Left ventricle myocardium superior (tissue), 1 donor: ENCODE measurements at places on chromosomes 7 and 10. TPM values are rescaled to one million over a fixed set of nuclear protein-coding genes. Genes with fewer than 3 reads are reported as not detected.

LHFPL3 gene
- not detected for total RNA-seq

HSPA14 gene
- total RNA-seq, result 8.8 TPM

SCART1 gene
- total RNA-seq, result 0.45 TPM

VIPR2 gene
- 21.3 TPM for total RNA-seq

ACSM6 gene
- not detected for total RNA-seq

STEAP1 gene
- 1.5 TPM for total RNA-seq

ITIH5 gene
- 8.5 TPM for total RNA-seq

PLXNA4 gene
- 19.2 TPM for total RNA-seq

NUPR2 gene
- total RNA-seq, result not detected

GRCh38 chr7:156157409-156158012, 345.2 kb upstream of the SHH start:
- no peak for DNase-seq

DNA sequence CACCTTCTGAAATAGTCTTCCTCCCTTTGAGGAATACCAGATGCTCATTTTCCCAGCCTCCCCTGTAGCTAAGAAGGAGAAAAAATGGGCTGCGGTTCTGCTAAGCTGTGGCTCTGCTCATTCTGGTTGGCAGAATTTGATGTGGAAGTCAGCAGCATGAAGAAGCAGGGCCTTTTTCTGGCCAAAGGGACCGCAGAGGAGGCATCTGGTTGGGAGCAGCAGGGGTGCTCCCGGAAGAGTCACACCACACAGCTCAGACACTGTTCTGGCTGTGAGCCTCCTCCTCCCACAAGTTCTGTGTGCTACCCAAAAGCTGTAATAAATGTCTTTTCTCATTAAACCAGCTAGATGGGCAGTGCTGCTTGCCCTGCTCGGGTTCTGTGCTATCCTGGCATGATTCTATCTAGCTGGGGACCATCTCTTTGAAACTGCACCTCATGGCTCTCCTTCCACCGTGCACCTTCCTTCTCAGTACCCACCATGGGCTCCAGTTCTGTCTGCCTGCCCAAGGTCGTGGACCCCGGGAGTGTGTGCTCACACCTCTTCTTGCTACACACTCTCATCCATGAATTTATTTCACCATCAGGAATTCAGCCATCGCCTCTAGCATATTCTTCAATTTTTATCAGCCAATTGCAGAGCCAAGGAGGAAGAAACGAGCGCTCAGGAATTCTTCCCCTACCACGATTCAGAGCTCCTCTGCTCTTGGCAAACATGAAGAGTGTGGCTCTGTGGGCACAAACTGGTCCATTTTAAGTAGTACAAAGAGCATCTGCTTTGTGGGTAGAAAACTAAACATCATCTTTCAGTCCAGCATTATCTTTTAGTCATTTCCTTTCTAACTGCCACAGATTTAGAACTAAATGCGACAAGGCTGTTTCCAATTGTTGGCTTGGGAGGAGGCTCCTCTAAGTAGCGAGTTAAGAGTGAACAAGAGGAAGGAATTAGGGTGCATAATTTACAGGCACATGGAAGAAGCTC, 76.9 kb downstream of the FAM171A1 start:
- DNase-seq, result no peak

DNA sequence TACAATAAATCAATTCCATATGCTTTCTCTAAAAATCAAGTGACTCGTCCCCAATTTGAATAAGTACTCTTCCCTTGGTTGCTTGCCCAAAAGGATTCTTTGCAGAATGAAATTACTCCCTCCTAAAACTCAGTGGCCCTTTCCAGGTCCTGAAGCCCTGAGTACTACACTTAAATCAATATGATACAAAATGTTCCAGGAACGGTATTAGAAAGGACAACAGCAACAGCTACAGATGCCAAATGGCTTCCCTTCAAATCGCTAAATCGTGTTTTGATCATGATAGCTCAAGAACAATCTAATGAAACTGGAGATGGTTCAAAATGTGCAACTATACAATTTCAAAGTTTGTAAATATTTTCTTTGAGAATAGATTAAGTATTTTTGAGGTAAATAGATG, 59.4 kb downstream of the TPK1 start:
- DNase-seq, result no peak

DNA sequence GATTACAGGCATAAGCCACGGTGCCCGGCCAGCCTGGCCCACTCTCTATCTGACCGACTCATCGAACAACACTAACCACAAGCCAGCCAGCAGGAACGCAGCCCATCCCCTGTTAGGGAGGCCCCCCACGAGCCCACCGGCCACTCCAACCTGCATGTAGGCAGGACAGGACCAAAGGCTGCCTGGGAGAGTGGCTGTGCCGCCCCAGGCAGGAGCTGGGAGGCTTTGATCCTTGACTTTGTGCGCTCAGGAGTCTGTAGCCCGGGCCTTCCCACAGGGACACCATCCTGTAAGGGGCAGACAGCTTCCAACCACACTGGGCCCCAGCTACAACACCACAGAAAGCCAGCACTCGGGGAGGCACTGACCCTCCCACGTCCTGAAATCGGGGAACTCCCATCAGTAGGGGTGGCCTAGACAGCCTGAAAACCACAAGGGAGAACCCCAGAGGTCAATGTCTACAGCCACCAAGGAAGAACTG, 29.4 kb downstream of the GRID1 start:
- DNase-seq, result peak; percentile 10

DNA sequence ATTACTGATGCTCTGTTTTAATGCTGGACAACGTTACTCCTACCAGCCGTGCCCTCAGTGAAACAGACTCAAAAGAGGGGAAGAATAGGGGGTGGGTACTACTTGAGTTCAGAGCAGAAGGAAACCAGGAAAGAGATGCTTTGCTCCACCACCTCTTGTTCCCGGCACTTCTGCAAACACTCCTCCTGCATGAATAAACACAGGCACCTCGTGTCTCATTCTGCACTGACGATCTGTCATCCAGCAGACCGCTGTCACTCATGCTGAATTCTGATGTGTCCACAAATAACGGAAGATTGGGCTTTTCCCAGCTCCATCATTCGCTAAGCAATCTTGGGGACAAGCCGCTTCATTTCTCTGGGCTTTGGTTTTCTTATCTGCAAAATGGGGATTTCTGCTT, 26.7 kb downstream of the YWHAG start:
- DNase-seq, result no peak

DNA sequence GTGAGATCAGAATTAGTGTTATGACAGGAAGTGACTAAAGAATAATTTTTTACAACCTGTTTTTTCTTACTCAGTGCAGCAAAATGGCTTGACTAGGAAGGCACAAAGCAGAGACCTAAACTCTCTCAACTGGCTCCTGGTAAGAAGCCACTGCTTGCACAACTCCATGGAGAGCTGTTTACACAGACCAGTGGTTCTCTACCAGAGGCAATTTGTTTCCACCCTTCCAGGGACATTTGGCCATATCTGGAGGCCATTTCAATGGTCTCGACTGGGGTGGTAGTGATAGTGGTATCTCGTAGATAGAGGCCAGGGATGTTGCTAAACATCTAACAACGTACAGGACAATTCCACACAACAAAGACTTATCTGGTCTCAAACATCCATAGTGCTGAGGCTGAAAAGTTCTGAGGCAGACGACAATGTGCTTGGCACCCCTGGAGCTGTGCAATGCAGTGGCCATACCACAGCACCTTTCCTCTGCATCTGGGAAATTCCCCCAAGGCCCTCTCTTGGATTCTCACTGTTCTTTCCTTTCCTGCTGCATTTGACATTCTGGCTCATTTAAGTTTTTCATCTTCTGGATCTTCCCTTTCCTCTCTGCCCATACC, 105.4 kb upstream of the LAMB4 start:
- no peak for DNase-seq

- DNase-seq, result no peak
These were observed 157.2 kb downstream of the WNT2 start for GRCh38 chr7:117165656-117166055.

GRCh38 chr10:116737627-116738327, 4.6 kb downstream of the HSPA12A start:
- DNase-seq, result no peak

DNA sequence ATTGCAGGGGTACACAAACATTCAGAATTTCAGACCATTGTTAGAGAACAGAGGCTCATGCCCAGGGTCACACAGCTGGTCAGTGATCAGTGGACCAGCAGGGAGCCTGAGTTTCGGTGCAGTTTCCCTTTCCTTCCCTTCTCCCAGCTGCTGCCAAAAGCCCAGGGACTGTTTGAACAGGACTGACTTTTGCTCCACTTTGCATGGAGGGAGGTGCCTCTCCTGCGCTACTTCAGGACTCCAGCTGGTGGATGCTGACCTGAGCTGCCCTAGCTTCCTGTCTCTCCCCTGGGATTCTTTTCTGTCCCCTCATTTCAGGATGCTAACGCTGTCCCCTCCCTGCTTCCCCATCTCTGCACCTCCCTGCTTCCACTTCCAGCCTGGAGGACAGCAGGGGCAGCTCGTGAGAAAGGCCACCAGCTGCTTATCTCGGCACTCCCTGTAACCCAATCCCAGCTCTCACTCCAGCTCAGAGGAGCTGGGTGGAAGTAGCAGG, 14.5 kb downstream of the SH2D4B start:
- peak; percentile 40 for DNase-seq

DNA sequence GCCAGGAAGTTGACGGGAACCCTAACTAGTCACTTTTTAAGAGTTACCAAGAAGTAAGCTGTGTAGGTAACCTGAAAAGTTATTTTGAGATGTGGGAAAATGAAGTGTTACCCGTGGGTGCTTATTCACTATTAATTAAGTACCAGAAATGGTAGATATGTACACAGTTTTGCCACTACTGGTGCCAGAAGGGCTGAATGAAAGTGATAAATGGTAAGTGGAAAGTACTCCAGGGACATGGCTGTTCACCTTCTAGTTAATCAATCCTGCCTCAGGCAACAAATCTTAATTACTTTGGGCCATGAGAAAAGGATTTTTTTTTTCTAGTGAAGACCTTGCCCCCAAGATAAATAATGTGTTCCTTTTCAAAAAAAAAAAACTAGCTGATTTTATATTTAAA, 15.8 kb downstream of the NET1 start:
- no peak for DNase-seq

DNA sequence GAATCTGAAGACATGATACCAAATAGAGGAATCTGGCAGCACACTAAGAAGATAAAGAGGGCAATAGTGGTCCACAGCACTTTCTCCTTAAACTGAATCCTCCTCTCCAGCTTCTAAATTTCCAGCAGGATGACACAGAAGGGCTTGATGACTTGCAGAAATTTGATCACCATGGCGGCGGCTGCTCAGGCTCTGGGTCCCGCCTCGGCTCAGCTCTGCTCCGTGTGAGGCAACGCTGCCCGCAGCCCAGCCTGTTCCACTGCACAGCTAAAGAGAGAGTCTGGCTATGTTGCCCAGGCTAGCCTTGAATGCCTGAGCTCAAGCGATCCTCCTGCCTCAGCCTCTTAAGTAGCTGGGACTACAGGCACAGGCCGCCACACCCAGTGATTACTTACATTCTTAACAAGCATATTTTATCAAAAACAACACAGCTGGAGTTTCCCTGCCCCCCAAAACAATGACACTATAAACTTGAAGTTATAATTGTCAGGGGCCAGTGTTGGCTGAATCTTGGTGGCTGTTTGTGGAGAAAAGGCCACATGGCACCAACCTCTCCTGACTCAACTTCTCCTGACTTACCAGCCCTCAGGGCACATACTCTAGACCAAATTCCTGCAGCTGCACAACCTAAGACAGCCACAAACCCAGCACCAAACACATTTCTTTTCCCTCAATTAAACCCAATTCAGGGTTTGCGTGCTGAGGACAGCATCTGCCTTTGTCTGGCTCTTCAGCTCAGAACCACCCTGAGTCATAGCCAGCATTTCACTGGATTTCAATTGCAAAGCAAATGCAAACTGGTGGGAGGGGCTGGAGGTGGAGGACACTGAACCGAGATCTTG, 11.6 kb upstream of the TNPO3 start:
- DNase-seq, result no peak

DNA sequence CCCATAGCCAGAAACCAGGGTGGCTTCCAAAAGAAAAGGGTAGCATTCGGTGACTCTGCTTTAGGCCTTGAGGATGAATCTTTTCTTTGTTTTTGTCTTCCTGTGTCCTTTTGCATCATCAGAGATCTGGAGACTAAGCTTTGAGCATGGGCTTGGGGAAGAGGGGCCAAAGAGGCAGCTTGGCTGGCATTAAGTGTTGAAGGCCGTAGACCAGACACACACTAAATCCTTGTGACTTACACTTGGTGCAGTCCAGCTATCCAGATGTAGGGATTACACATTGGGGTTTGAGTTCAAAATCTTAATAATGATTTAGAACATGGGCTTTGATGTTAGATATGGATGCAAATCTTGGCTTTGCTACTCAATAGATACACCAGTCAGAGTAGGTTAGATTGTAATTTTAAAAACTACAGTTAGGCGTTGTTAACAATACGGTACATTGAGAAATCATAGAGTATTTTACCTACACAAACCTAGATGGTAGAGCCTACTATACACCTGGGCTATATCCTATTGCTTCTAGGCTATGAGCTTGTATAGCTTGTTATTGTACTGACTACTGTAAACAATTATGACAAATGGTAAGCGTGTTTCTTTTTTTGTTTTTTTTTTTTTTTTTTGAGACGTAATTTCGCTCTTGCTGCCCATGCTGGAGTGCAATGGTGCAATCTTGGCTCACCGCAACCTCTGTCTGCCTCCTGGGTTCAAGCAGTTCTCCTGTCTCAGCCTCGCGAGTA, 3.5 kb downstream of the SEPTIN7 start:
- DNase-seq, result no peak

DNA sequence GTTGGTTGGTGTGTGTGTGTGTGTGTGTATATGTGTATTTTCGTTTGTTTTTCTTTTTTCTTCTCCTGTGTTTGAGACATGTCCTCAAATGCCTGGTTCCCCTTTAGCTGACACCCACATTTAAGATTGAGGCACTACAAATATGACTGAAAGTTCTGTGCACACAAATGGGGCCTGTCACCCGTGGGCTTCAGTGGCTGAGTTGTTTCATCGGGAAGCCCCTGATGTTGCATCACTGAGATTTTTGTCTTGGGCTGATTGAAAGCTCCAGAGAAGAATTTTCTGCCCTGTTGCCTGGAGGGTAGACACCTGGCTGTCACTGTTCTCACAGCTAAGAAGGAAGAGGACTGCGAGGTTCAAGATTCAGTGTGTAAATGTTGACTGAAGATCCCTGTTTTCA, 283.8 kb upstream of the C7orf33 start:
- no peak for DNase-seq

DNA sequence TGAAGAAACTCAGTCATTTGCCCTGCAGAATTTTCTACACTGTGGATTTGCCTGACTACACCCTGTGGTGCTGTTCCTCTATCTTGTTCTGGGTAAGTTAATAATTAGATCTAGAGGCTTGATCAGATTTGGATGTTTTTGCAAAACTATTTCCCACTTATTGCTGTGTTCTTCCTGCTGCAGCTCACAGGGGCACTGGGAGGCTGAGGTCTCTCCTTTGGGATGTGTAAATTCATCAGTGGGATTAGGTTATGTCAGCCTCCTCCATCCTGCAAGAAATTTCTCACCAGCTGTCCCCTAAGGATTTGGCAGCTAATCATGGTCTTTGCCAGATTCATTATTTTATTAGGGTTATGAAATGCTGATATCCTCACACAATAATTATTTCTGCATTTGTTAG, 148.1 kb upstream of the ZNF32 start:
- no peak for DNase-seq

DNA sequence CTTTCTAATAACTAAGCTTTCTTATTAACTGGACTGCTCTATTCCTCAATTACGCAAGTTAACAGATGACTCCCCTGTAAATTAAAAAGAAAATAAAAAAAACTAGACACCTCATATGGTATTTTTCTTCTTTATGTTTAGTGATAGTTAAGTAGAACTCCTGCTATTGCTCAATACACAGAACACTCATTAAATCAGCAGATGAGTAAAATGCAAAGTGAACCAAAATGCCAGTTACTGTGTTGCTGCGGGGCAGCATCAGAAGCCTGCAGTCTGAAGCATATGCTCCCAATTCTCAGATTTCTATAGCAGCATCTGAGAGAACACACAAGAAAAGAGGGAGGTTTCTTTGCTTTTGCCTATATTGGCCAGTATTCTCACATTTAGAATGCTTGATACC, 28.4 kb downstream of the CDK6 start:
- no peak for DNase-seq
